ENCODE measurements at places on chromosomes 2 and 18.

DNA sequence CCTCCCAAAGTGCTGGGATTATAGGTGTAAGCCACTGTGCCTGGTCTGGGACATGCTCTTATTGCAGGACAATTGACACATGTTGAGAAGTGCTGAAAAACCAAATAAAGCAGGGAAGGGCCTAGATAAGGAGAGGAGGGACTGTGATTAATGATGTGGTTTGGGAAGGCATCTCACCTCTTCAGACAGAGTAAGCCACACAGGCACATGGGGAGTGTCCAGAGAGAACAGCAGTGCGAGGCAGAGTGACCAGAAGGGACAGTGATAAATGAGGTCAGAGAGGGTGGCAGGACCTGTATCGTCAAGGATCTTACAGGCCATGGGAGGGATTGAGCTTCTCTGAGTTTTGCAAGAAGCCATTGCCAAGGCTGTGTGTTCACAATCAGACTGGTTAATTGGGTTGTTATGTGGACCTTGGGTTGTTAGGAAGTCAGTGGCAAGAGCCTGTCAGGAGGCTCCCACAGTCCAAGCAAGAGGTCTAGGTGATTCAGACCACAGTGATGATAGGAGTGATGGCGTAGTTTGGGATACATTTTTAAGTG lies 58.5 kb downstream of the EIF5B start:
- DNase-seq, result no peak

DNA sequence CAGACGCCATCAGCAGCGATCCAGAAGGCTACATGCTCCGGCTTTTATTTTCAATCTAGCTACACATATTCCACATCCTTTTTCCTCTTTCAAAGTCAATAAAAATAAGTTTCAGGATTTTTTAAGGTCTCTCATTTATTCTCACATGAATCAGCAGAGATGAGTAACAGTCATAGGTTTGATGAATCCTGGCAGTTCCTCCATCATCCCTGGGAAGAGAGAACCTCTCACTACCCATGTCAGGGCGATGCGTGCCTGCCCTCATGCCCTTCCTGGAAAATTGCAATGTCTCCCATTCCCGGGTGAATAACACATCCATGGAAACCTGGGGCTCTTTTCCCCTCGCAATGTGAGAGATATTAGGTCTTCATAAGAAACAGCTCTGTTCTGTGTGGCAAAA lies 301.1 kb upstream of the SMIM21 start:
- no peak for DNase-seq

GRCh38 chr18:25251068-25251467 lies 100.9 kb downstream of the ZNF521 start:
- no peak for DNase-seq

- DNase-seq, result peak; percentile 36
Measured at GRCh38 chr2:40488101-40488601, 36.3 kb upstream of the SLC8A1 start.

- DNase-seq, result no peak
Measured at GRCh38 chr2:160367887-160368286, 125.7 kb downstream of the RBMS1 start.

DNA sequence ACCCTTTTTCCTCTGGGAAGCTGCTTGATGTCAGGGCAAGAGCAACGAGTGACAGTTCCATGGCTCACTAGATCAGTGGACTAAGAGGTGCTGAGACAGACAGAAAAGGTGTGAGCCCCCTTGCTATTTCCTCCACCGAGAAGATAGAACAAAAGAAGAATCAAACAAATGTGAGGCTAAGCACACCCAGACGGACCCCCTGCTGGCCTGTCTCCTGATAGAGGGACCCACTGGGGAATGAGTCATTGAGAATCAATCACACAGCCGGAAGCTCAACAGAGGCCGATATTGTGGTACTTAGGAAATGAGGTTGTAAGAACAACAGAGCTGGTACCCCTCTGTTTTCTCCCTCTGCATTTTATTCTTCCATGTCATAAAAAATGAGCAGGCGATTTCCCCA lies 89.8 kb upstream of the TEX51 start:
- no peak for DNase-seq

- no peak for DNase-seq
Measured at GRCh38 chr2:3631851-3632659, 25.9 kb upstream of the ALLC start.

- DNase-seq, result no peak
Measured at GRCh38 chr2:31107591-31108300, 30.5 kb downstream of the GALNT14 start.

- DNase-seq, result peak; percentile 84
Measured at GRCh38 chr2:11829324-11829946, 83.0 kb downstream of the LPIN1 start.

GRCh38 chr2:111898703-111899514 lies 502 bp downstream of the MERTK start:
- DNase-seq, result no peak

GRCh38 chr2:86337244-86337835 lies at the start of gene REEP1:
REEP1 (minus strand) TSS chr2:86337626; CDS start chr2:86337510, 116 bp downstream.
- DNase-seq, result peak; percentile 43

DNA sequence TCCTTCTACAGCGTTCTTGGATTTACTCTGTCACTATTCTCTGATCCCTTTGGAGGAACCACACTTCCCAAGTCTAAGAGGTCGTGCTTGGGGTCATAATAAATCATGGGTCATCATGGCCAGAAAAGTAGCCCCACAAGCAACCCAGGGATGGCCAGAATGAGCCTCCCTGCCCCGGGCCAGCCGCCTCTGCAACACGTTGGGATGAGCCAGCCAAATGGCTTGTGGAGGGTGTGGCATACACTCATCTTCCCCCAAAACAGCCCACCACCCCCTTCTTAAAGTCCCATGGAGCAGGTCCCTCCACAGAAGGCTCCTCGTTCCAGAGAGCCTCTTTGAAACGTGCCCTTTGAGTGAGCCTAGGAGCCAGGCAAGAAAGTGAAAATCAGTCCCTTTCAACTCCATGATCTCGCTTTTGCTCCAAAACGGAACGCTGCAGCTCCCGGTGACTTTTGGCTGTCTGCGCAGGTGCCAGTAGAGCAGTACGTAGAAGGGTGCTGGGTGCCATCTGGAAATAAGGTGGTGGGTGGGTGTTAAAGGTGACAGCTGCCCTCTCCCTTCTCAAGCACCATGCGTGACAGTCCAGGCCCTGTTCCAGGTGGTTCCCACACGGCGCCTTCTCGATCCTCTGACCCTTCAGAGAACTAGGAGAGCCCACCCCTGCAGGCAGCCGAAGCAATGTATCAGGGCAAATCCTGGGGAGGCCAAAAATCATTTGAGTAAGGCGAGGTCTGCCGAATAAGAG lies 48.5 kb upstream of the FOSL2 start:
- DNase-seq, result no peak

DNA sequence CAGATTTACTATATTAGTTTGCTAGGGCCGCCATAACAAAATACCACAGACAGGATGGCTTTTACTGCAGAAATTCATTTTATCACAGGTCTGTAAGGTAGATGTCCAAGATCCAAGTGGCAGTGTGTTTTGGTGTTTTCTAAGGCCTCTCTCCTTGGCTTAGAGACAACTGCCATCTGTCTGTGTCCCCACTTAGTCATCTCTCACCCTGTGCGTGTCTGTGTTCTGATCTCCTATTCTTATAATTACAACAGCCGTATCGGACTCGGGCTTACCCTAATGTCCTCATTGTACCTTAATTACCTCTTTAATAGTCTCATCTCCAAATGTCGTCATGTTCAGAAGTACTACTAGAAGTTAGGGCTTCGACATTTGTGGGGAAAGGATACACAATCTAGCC lies 362.3 kb upstream of the CDH19 start:
- no peak for DNase-seq

DNA sequence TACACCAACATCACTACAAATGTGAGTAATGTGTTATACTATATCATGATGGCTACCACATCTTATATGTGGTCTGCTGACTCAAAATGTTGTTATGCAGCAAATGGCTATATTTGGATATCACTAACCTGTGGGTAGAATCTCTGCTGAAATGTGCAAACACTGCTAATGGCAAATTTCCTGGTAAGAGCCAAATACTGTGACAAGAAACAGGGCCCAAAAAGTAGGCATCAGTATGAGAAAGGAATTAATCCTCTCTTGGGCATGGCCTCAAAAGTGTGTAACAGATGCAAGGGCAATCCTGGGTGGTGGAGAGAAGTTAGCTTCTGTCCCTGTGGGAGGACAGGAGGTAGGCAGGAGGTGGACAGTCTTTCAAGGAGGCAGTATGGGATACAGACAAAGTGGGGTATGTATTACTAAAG lies 13.3 kb downstream of the ATF2 start:
- DNase-seq, result no peak

- no peak for DNase-seq
Measured at GRCh38 chr2:110688594-110689091, 10.8 kb upstream of the BUB1 start.

GRCh38 chr2:124476291-124476690 lies 451.2 kb downstream of the CNTNAP5 start:
- no peak for DNase-seq

DNA sequence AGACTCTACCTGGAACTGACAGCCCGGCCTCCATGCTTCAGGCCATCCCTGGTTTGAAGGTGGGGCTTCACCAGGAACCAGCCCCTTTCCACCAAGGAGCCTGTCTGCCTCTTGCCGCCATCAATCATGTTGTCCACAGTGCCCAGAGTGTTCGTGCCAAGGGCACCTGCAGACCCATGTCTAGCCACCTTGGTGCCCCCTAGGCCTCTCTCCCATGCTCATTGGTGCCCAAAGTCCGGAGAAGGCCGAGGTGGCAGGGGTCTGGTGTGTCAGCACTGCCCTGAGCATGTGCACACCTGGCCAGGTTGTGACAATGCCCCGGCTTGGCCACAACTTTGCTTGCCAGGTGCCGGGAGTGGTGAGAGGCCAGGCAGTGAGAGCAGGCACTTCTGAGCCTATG lies 114.8 kb downstream of the COPS8 start:
- DNase-seq, result no peak

DNA sequence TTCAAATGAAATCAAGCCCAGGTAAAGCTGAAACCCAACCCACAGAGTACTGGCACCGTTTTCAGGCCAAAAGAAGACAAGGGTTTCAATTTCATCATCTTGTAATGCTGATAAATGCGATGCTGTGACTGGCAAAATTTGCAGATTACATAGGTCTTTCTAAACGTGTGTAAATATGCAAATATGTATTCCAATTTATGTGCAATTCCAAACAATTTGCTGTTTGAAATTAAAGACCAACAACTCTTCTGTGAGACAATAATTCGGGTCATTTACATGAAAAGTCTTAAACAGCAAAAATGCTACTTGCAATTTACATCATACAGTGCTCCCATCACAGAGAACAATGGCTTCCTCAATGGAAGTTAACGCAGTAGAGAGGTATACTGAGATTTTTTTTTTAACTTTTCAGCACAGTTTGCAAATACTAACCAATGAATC lies 2.8 kb upstream of the ZNF532 start:
- no peak for DNase-seq

DNA sequence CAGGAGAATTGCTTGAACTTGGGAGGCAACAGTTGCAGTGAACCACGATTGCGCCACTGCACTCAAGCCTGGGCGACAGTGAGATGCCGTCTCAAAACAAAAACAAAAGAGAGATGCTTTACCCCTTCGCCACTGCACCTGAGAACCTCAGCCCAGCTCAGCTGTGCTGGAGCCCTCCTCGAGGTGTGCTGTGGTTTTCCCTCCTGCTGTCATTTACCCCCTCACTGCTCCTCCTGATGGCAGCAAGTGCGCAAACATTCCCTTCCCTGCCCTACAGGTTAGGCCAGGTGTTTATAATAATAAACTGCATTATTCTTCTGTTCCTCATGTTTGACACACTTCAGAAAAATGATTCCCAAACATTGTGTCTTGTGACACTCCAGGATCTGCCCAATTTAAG lies 8.4 kb downstream of the FBXO36 start:
- no peak for DNase-seq

DNA sequence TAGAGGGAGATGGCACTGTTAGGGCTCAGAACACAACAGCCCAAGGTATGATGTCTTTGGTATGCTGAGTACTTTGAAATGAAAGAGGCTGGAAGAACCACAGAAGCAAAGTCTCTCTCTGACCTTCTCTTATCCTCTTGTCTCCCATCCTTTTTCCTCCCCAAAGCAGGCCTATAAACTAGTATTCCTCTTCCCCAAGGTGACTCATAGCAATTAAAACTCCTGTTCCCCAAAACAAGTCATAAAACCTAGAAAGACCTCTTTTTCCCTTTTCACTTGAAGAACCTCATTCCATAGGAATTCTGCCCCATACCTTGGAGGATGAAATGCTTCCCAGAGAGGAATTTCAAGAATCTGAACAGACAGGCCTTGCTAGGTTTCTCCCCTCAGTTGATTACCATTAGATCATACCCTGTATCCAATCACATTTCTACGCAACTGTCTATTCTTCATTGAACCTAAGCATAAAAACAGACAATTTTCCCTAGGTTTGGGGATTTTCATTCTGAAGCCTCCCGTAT lies 25.7 kb downstream of the MDH1 start:
- DNase-seq, result no peak

GRCh38 chr2:43408407-43409160 lies 182.2 kb upstream of the ZFP36L2 start:
- no peak for DNase-seq

- no peak for DNase-seq
Measured at GRCh38 chr18:41131050-41131449, 824.0 kb upstream of the PIK3C3 start.

DNA sequence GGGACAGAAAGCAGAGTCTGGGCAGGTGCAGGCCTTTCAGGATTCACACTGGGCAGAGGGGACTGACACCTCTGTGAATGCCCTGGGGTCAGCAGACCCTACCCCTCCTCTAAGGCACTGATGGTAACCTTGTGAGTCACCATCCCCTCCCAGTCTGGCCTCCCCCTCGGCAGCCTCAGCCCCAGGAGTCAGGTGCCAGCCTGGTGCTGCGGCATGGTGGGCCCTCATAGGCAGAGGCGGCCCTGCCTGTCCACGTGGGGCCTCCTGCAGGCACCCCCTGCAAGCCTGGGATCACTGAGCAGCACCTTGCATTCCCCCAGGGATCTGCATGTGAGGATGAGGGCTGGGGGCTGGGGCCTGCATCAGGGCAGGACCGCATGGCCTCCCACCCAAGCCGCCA lies 4.8 kb upstream of the GPR17 start:
- DNase-seq, result no peak
